ENCODE measurements at places on chromosomes 7 and 10.

- DNase-seq, result no peak
- H3K36me3 ChIP-seq, result no peaks in the 10 kb centered on the region
- peaks cover 13% of the 10 kb centered on the region for H3K4me1 ChIP-seq
Measured at GRCh38 chr7:24732646-24733413, 24.4 kb downstream of the GSDME start.

DNA sequence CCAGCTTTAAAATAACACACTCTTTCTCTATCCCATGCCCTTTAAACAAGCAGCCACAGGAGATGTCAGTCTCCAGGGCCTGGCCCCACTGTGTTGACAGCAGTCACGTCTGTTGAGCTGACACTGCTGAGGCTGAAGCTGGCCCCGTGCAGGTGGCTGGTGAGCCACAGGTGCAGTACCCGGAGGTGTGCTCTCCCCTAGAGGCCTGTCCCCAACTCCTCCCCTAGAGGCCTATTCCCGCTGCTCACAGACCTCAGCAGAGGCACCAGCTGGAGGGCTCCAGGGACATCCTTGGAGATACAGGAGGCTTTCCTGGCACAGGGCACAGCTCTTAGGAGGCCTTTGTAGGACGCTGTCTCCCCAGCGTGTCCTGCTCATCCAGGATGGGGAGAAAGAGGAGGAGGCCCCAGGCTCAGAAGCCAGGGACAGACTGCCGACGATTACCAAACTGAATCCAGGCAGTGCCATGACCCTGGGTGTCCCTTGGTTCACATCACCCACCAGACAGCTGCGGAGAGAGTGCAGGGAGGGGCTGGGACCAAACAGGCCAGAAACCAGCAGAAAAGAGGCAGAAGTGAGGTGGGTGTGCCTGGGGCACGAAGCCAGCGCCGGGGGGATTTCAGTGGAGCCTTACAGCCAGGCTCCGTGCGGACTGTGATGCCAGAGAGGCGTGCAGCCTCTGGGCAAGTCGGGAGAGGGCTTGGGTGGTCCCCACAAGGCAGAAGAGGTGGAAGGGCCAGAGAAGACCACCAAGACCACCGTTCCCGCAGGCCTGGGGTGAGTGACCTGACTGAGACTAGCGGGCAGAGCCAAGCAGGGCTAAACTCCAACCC, 18.5 kb upstream of the TTYH3 start:
- no peaks in the 10 kb centered on the region for H3K27me3 ChIP-seq
- no peak overlapping the region for H3K4me3 ChIP-seq
- peak overlapping the region; percentile 19 for H3K27ac ChIP-seq
- H3K4me1 ChIP-seq, result peaks cover 24% of the 10 kb centered on the region
- DNase-seq, result no peak
- H3K36me3 ChIP-seq, result no peaks in the 10 kb centered on the region

DNA sequence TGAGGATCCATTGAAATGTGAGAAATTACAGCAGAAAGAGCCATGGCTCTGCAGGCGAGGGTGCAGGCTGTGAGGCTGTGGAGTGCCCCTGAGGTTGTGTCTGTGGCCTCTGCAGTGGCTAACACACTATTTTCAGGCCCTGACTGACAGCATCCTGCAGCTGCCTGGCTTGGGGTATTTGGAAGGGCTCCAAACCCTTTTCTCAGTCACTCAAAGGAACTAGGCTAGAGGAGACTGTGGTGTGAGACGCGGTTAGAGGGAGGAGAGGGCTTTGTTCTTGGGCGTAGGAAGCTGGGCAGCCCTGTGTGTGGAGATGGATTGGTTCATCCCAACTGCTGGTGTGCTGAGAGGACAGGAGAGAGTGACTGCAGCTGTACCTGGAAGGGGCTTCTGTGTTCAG, 134.9 kb downstream of the RAMP3 start:
- H3K4me1 ChIP-seq, result no peaks in the 10 kb centered on the region
- no peaks in the 10 kb centered on the region for H3K36me3 ChIP-seq
- no peaks in the 10 kb centered on the region for H3K27me3 ChIP-seq
- no peak overlapping the region for H3K4me3 ChIP-seq

GRCh38 chr7:153537271-153537670, 514.9 kb upstream of the DPP6 start:
- no peak overlapping the region for H3K27ac ChIP-seq
- no peaks in the 10 kb centered on the region for H3K36me3 ChIP-seq
- H3K27me3 ChIP-seq, result no peaks in the 10 kb centered on the region
- H3K4me3 ChIP-seq, result no peak overlapping the region

GRCh38 chr10:130021383-130021950, 57.4 kb upstream of the EBF3 start:
- no peak overlapping the region for H3K4me3 ChIP-seq
- H3K36me3 ChIP-seq, result no peaks in the 10 kb centered on the region
- peak; percentile 20 for DNase-seq
- H3K27me3 ChIP-seq, result no peaks in the 10 kb centered on the region

DNA sequence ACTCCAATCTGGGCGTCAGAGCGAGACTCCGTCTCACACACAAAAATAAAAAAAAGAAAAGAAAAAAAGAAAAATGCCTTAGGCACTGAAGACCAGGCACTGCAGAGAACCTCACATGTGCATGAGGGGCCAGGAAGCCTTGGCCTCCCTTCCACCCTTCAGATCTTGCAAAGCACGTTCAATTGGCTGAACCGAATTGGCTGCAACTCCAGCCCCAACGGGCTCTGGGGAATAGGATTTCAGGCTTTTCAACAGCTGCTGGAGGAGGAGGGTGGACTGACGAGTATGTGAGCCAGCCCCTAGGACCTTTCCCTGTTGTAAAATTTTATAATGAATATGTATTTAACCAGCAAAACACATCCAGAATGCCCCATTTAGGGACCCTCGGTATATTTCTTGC, 16.7 kb downstream of the TMEM120A start:
- H3K36me3 ChIP-seq, result peaks cover 11% of the 10 kb centered on the region
- no peak overlapping the region for H3K4me3 ChIP-seq
- peak; percentile 71 for DNase-seq

GRCh38 chr7:156160811-156161210, 348.5 kb upstream of the SHH start:
- no peaks in the 10 kb centered on the region for H3K27me3 ChIP-seq
- H3K27ac ChIP-seq, result no peak overlapping the region
- no peaks in the 10 kb centered on the region for H3K4me1 ChIP-seq
- no peak for DNase-seq
- H3K36me3 ChIP-seq, result no peaks in the 10 kb centered on the region

- H3K27ac ChIP-seq, result peak overlapping the region; percentile 41
- H3K27me3 ChIP-seq, result no peaks in the 10 kb centered on the region
- peaks cover 15% of the 10 kb centered on the region for H3K4me1 ChIP-seq
- DNase-seq, result peak; percentile 25
- no peaks in the 10 kb centered on the region for H3K36me3 ChIP-seq
Measured at GRCh38 chr7:69966766-69967591, 368.7 kb downstream of the AUTS2 start.

GRCh38 chr7:112503361-112503972, 22.7 kb downstream of the LSMEM1 start:
- no peaks in the 10 kb centered on the region for H3K4me1 ChIP-seq
- H3K27ac ChIP-seq, result no peak overlapping the region
- no peaks in the 10 kb centered on the region for H3K27me3 ChIP-seq

GRCh38 chr10:55224007-55224781, 423.2 kb upstream of the PCDH15 start:
- no peak for DNase-seq
- no peaks in the 10 kb centered on the region for H3K36me3 ChIP-seq
- H3K4me3 ChIP-seq, result no peak overlapping the region
- no peak overlapping the region for H3K27ac ChIP-seq
- H3K27me3 ChIP-seq, result no peaks in the 10 kb centered on the region

DNA sequence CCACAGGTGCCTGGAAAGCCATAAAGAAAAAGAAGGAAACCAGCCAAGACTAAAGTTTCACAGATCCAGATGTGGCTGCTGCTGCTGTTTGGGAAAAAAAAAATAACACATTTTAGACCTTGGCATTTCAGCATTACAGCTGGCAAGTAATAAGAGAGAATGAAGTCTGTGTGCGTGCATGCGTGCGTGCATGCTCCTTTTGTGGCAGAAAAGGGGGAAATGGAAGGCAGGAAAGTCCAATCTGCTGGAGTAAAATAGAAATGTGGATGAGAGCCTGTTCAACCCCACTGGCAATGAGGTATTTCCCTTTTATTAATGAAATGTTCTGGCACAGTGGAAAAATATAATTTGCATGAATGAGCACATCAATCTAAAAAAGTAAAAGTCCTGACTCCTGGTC, 137.0 kb upstream of the SEMA3A start:
- H3K4me3 ChIP-seq, result no peak overlapping the region
- H3K4me1 ChIP-seq, result no peaks in the 10 kb centered on the region
- DNase-seq, result no peak
- no peak overlapping the region for H3K27ac ChIP-seq

Measured in tibial nerve (tissue), 4 donors.